ENCODE measurements at places on chromosomes 6 and 20.

DNA sequence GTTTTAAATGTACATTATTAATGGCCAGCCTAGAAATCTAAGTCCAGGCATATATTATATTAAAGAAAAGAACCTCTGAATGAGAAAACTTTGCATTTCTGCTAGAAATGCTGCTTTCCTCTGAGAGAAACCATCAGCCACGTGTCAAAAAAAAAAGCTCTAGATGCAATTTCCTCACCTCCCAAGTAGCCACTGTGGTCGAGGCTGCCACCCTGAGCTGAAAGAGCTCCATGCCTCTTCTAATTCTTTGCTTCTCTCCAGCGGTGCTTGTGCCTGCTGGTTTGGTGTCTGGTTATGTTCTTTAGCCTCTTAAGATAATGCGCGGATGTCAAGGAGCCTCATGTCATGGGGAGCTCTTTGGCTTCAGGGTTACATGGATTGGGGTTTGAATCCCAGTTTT lies 316.0 kb downstream of the TFAP2C start:
- H3K27me3 ChIP-seq, result no peaks in the 10 kb centered on the region
- H3K27ac ChIP-seq, result no peak overlapping the region
- H3K4me3 ChIP-seq, result no peak overlapping the region
- H3K4me1 ChIP-seq, result no peaks in the 10 kb centered on the region
- DNase-seq, result no peak

- H3K4me1 ChIP-seq, result peaks cover 31% of the 10 kb centered on the region
- H3K27me3 ChIP-seq, result no peaks in the 10 kb centered on the region
- H3K27ac ChIP-seq, result no peak overlapping the region
- no peak overlapping the region for H3K4me3 ChIP-seq
Observed at GRCh38 chr20:47561603-47562583, 60.2 kb downstream of the NCOA3 start.

DNA sequence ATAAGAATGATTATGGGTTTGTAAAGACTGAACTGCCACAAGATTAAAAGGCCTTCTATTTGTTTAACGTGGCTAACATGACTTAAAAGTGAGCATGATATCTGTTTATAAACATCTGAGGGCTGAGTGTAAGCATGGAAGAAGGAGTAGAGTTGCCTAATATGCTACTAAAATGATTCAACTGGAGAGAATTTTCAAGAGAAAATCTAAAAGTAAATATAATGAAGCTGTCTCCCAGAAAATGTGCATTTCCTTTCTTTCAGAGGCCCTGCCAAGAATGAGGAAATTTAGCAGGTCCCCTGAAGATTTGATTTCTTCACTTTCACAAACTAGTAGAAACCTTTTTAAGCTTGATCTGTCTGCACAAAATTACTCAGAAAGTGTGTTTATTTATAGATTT lies 4.2 kb upstream of the EYA4 start:
- no peaks in the 10 kb centered on the region for H3K36me3 ChIP-seq
- no peaks in the 10 kb centered on the region for H3K4me1 ChIP-seq
- no peak overlapping the region for H3K27ac ChIP-seq
- peaks cover 36% of the 10 kb centered on the region for H3K27me3 ChIP-seq
- no peak overlapping the region for H3K4me3 ChIP-seq
- no peak for DNase-seq

DNA sequence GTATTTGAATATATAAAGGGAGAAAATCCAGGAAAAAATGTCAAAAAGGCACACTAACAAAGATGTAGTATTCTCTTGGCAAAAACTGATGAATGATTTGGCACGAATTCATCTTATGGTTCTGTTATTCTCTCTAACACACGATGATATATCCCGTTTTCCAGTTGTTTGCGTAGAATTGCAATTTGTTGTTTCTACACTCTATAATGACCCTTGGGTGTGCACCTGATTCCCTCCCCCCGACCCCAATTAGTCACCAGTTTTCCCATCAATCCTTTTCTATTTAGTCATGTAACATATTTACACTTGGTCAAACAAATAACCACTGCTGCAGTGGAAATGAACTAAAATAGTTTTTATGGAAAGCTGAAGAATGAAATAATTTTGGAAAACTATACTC lies 1.5 kb upstream of the ARID1B start:
- peak overlapping the region; percentile 70 for H3K4me3 ChIP-seq
- H3K27me3 ChIP-seq, result no peaks in the 10 kb centered on the region
- no peak for DNase-seq
- no peak overlapping the region for H3K27ac ChIP-seq
- peaks cover 34% of the 10 kb centered on the region for H3K4me1 ChIP-seq
- H3K36me3 ChIP-seq, result no peaks in the 10 kb centered on the region

- H3K27me3 ChIP-seq, result no peaks in the 10 kb centered on the region
- no peak overlapping the region for H3K4me3 ChIP-seq
- no peak for DNase-seq
- no peaks in the 10 kb centered on the region for H3K36me3 ChIP-seq
- H3K4me1 ChIP-seq, result no peaks in the 10 kb centered on the region
- no peak overlapping the region for H3K27ac ChIP-seq
Observed at GRCh38 chr6:2178125-2178524, 67.3 kb downstream of the GMDS start.

GRCh38 chr6:108807928-108808327 lies 40.3 kb upstream of the ARMC2 start:
- H3K4me1 ChIP-seq, result no peaks in the 10 kb centered on the region
- DNase-seq, result no peak
- H3K36me3 ChIP-seq, result no peaks in the 10 kb centered on the region
- no peak overlapping the region for H3K27ac ChIP-seq
- H3K27me3 ChIP-seq, result no peaks in the 10 kb centered on the region
- no peak overlapping the region for H3K4me3 ChIP-seq

- peak overlapping the region; percentile 79 for H3K4me3 ChIP-seq
- peaks cover 29% of the 10 kb centered on the region for H3K4me1 ChIP-seq
Observed at GRCh38 chr6:132812756-132813172, 1.6 kb upstream of the RPS12 start.

DNA sequence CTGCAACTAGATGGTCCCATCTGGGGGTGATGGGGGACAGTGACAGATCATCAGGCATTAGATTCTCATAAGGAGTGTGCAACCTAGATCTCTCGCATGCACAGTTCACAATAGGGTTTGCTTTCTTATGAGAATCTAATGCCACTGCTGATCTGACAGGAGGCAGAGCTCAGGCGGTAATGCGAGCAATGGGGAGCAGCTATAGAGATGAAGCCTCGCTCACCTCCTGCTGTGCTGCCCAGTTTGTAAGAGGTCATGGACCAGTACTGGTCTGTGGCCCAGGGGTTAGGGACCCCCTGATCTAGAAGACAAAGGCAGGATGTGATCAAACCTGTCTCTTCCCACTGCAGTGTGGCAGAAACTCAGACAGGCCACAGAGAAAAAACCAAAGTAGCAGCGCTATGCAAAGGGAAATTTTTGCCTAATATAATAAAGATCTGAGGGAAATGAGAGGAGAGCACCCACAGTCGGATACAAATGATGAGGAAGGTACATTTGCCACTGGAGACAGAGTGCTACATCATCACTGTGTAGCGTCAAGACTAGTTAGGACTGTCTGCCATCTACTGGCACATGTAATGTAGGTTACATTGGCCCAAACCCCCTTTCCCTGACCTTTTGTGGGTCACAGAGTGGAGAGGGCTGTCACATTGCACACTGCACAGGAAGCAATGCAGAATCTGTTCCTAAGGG lies 4.1 kb upstream of the LY86 start:
- no peak overlapping the region for H3K4me3 ChIP-seq
- no peak overlapping the region for H3K27ac ChIP-seq
- DNase-seq, result no peak
- no peaks in the 10 kb centered on the region for H3K4me1 ChIP-seq
- no peaks in the 10 kb centered on the region for H3K36me3 ChIP-seq
- no peaks in the 10 kb centered on the region for H3K27me3 ChIP-seq

- H3K4me1 ChIP-seq, result peaks cover 19% of the 10 kb centered on the region
- H3K27me3 ChIP-seq, result no peaks in the 10 kb centered on the region
- DNase-seq, result no peak
Observed at GRCh38 chr6:42366999-42367352, 84.8 kb downstream of the TRERF1 start.

GRCh38 chr6:131103296-131103695 lies 32.0 kb upstream of the AKAP7 start:
- H3K36me3 ChIP-seq, result no peaks in the 10 kb centered on the region
- DNase-seq, result no peak
- H3K4me3 ChIP-seq, result no peak overlapping the region

- no peaks in the 10 kb centered on the region for H3K36me3 ChIP-seq
- no peak for DNase-seq
- no peak overlapping the region for H3K27ac ChIP-seq
Observed at GRCh38 chr20:57902473-57902872, 192.7 kb upstream of the PMEPA1 start.

GRCh38 chr6:91904586-91905164 lies 1317.8 kb upstream of the MAP3K7 start:
- H3K4me3 ChIP-seq, result no peak overlapping the region
- H3K4me1 ChIP-seq, result no peaks in the 10 kb centered on the region
- H3K36me3 ChIP-seq, result no peaks in the 10 kb centered on the region
- DNase-seq, result no peak

DNA sequence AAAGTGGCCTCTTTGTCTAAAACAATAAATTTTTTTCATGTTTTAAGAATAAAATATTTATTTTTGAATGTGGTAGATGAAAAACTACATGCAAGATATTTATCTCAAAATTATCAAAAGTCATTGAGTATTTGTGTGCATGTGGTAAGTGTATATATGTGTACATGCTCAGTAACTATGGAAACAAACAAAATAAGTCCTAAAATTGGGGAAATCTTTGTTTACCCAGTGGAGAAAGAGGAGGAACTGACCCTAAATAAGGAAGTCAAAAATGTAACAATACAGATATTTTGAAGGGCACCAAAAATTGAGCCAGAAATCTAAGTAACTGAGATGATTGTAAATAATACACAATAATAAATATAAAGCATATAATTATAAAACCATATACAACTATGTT lies 639.2 kb downstream of the MAFB start:
- no peak for DNase-seq
- no peaks in the 10 kb centered on the region for H3K4me1 ChIP-seq
- H3K36me3 ChIP-seq, result no peaks in the 10 kb centered on the region
- H3K4me3 ChIP-seq, result no peak overlapping the region
- H3K27ac ChIP-seq, result no peak overlapping the region

All from GM23338 (cell line).